ENCODE measurements at places on chromosomes 5 and 9. TPM values are rescaled to one million over a fixed set of nuclear protein-coding genes. Genes with fewer than 3 reads are reported as not detected.

LEAP2 gene
- total RNA-seq, result 3.8 TPM

ARHGEF37 gene
- 0.47 TPM for total RNA-seq

RFK gene
- 19.9 TPM for total RNA-seq

FYB1 gene
- total RNA-seq, result 262 TPM

LYRM7 gene
- total RNA-seq, result 15.0 TPM

CXXC5 gene
- 0.85 TPM for total RNA-seq

SLC1A3 gene
- total RNA-seq, result not detected

PCDHA1 gene
- not detected for total RNA-seq

FRRS1L gene
- not detected for total RNA-seq

CDH18 gene
- total RNA-seq, result not detected

IFNA16 gene
- not detected for total RNA-seq

FBP2 gene
- not detected for total RNA-seq

PCDHGB4 gene
- 0.17 TPM for total RNA-seq

CCDC180 gene
- 2.9 TPM for total RNA-seq

ARID3C gene
- 0.49 TPM for total RNA-seq

FAT2 gene
- not detected for total RNA-seq

UIMC1 gene
- total RNA-seq, result 46.4 TPM

FKTN gene
- total RNA-seq, result 11.1 TPM

LCN2 gene
- not detected for total RNA-seq

All from T-helper 1 cell treated with Interleukin-12 subunit alpha and Interleukin-12 subunit beta and Interleukin-4 antibody, amounts not matched to agents 30 ng/mL and 1 ng/mL, for 36 hours (primary cell).